Uterine smooth muscle cell (primary cell): ENCODE measurements at places on chromosomes 4 and X. TPM values are rescaled to one million over a fixed set of nuclear protein-coding genes. Genes with fewer than 3 reads are reported as not detected.

Gene CXorf65
- not detected in 2 replicates for total RNA-seq

Gene PDE6B
- total RNA-seq, result 0.22 and 1.1 TPM in 2 replicates

Gene DGAT2L6
- not detected in 2 replicates for total RNA-seq

Gene HPGD
- 1.5 and 9.8 TPM in 2 replicates for total RNA-seq

Gene PCDH18
- 82.2 and 116 TPM in 2 replicates for total RNA-seq

Gene SERPINA7
- not detected in 2 replicates for total RNA-seq

Gene RRH
- total RNA-seq, result 0.22 TPM in 1 of 2 replicates, not detected in the other

Gene CT47B1
- not detected in 2 replicates for total RNA-seq

Gene TMPRSS11D
- under 0.01 and 0.33 TPM in 2 replicates for total RNA-seq

Gene AVPR2
- total RNA-seq, result not detected in 2 replicates

Gene CXCL3
- 2.1 and 3.3 TPM in 2 replicates for total RNA-seq

Gene PCDH7
- total RNA-seq, result 43.7 and 81.9 TPM in 2 replicates

Gene PGK1
- total RNA-seq, result 369 and 371 TPM in 2 replicates
